ENCODE measurements at places on chromosomes 1 and 21. TPM values are rescaled to one million over a fixed set of nuclear protein-coding genes. Genes with fewer than 3 reads are reported as not detected.

The PPIAL4G gene
- polyA plus RNA-seq: 0.09 TPM

The RABGGTB gene
- 57.9 TPM for polyA plus RNA-seq

GRCh38 chr1:65650682-65651081 lies 142.0 kb upstream of the PDE4B start:
- DNase-seq: no peak

DNA sequence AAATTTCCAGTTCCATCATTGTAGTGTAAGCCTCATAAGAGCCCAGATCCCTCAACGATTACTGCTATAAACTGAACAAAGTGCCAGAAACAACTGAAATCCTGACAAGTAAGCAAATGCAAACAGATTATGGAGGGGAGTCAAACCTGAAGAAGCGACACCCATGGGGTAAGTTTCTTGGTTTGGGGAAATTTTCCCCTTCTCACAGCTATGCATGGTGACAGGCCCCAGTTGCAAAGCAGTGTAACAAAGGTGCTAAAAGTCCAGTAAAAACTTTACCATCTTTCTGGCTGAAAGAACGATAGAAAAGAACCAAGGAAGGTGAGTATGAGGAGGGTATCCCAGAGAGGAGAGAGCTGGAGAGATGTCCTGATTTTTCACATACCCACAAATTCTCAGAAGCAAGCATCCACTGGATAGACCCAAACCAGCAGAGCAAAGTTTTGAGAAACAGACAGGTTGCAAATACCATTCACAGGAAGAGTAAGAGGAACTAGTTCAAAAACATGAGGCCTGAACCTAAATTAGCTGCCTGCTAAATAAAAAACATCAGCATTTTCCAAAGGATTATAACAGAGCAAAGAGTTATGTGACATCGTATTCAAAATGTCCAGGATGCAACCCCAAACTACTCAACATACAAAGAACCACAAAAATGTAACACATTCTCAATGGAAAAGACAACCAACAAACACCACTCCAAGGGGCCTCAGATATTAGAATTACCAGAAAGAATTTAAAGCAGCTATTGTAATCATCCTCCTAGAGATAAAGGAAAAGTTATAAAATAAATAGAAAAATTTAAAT lies 14.5 kb downstream of the SCYL3 start:
- DNase-seq: no peak

- DNase-seq: no peak
Measured at GRCh38 chr1:41356752-41357151, 4.5 kb upstream of the FOXO6 start.

Data from sigmoid colon (tissue), 7 donors.